ENCODE measurements at places on chromosomes 1 and 21.

DNA sequence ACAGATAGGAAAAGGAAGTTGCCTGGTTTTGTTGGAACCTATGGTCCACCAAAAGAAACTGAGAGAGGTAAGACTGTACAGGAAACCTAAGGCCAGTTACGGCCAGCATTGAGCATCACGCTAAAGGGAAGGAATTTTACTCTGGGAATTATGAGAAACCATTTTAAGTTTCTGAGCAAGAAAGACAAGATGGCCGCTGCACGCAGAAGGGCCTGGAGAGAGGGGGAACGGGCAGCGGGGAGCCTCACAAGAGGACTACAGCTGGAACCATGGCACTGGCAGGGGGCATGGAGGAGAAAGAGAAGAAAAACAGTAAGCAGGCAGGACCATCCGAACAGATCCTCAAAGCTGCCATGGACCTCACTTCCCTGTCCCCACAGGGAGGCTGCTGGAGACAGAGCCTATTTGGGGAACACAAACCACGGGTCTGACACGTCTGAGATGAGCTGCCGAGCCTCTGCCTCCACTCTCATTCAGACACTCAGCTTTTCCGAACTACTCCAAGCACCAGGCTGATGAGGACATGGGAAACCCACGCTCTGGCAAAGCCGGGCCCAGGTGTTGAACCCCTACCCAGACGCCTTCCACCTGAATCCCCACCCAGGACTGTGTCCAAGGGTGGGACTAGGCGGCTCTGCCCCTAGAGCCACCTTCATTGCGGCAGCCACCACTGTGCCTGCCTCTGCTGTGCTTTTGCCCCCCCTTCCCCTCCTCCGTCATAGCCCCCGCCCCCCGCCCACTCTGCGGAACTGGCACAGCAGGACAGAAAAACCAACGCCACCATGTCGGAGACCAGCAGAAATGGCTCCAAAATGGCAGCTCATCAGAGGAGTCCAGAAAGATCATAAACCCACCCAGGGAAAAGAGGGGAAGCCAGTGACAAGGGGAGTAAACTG, 69.0 kb downstream of the CD46 start:
- DNase-seq: no peak

- no peak for DNase-seq
Observed at GRCh38 chr1:12287869-12288268, 58.0 kb downstream of the VPS13D start.

GRCh38 chr1:199403531-199404116, 623.9 kb upstream of the NR5A2 start:
- DNase-seq: no peak

DNA sequence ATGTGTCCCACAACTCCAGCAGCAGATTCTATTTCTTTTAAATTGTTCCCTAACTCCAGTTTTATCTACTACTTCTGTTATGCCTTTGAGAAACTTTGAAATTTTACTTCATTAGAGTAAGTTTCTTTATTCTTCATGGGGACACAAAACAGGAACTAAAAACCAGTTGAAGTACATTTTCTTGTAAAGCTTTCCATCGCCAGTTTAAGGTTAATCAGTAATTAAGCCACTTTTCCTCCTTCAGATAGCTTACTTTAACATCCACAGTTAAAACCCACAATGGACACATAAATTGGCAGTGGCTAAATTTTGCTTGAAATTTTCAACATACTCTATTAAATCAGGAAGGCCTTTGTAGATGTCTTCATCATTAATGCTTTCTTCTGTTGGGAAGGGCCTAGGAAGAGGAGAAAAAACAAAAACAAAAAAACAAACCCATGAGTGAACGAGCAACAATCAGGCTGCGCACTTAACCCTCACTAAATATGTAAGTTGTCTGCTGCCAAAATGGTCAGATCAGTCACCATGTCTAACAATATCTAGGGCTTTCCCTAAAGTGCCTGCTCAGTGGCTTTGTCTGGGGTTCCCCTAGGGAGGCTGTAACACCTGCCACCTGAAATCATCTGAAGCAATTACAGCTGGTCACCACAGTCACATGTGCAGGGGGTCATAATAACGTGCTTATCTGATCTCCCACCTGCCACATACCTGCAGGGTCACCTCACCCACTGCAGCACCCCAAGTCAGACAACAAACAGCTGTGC, 187.9 kb downstream of the VAV3 start:
- DNase-seq: no peak

GRCh38 chr21:31714741-31715365, 17.1 kb downstream of the SCAF4 start:
- DNase-seq: no peak

DNA sequence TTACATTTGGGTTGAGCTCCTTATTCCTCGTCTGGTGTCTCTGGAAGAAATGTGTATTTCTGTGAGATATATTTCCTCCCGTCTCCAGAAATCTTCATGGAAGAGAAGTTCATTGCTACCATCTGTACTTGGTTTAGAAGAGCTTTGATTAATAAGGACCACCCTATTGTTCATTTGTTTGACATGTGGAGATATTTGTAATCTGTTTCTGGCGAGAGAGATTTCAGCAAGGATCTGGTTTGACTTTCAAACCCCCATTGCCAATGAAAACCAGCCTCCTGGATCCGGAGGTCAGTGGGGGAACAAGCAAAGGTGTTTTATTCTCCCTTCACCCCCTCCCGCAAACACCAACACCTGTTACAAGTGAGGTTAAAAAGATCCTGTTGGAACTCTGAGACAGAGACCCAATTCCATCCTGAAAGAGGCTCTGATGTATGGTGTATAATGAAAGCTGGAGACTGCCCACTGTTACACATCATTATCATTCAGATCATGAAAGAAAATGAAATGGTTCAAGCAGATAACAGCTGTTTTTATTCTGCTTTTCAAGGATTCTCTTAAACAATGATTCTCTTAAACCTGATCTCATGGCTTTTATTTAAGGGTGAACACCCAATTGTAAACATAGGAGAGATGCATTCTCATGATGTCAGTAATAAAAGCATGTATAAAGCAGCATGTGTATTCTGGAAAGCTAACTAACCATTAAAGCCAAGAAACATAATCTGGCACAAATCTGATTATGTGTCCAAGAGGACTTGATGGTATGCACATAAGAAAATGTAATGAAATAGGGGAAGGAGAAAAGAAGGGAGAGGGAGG, 393.5 kb upstream of the ADGRL2 start:
- no peak for DNase-seq

DNA sequence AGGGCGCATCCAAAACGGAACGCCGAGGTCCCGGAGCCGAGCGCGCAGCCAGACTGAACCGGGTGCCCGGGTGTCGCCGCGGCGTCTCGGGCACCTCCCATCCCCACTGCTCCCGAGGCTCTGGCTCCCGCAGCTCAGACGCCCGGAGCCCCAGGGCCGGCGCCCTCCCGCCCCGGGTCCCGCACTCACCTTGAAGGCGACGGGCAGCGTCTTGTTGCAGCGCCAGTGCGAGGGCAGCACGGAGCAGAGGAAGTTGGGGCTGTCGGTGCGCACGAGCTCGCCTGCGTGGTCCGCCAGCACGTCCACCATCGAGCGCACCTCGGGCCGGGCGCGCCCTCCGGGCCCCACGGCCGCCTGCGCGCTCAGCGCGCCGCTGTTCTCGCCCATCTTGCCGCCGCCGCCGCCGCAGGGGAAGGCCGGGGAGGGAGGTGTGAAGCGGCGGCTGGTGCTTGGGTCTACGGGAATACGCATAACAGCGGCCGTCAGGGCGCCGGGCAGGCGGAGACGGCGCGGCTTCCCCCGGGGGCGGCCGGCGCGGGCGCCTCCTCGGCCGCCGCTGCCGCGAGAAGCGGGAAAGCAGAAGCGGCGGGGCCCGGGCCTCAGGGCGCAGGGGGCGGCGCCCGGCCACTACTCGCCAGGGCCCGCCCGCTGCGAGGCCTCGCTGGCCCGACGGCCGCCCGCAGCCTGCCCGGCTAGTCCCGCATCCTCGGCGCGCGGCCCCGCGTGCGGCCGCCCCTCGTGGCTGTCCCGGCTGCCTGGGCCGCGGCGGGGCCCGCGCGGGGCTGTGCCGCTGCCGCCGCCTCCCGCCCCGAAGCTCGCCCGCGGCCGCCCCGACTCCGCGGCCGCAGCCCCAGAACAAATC, 447 bp downstream of the RUNX3 start:
- DNase-seq: no peak

DNA sequence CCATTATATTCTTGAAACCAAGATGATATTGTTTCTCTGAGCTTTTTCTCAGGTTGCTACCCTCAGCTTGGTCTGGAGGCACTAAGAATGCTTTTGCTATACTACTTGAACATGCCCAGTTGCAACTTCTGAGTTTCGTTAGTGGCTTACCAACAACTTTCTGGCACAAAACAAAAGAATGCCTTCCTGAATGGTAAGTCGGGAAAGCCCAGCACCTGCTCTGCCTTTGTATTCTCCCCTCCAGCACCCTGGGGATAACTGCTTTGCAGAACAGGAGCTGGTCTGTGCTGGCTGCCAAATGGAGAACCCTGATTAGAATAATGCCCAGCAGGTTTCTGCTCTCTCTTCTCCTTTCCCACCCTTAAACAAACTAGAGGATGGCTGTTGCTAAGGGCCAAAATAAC, 149.3 kb downstream of the TGFB2 start:
- no peak for DNase-seq

DNA sequence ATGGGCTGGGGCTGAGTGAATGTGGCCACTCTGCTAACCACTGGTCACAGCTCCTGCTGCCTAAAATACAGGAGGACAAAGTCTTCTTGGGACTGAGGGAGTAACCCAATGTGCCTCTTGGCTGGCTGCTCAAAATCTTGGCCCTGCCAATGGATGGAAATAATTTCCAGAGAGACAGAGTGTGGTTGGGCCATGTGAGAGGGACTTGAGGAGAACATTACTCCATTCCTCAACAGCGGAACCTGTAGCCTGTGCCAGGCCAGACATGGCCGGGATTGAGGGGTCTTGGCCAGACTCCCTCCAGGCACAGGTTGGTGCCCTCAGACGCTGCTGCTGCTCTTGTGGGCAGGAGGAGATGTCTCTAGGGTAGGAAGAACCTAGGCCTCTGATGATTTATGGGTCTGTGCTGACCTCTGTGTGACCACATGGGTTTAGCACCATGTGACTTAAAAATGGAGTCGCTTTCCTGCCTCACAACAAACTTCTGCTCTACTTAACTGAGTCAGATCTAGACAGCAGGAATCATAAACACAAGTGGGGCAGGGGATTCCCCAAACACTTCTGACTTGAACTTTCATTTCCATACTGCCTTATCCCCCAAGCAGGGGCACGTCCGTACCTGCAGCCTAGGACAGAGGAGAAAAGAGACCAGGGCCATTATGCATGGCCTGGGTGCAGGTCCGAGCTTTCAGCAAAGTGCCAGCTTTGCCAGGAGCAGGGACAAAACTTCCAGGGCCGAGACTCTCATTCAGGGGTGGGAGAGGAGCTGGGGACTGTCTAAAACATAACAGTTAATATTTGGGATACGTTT, 79.2 kb downstream of the CD34 start:
- DNase-seq: no peak

GRCh38 chr1:193614817-193615216, 428.4 kb upstream of the B3GALT2 start:
- no peak for DNase-seq

DNA sequence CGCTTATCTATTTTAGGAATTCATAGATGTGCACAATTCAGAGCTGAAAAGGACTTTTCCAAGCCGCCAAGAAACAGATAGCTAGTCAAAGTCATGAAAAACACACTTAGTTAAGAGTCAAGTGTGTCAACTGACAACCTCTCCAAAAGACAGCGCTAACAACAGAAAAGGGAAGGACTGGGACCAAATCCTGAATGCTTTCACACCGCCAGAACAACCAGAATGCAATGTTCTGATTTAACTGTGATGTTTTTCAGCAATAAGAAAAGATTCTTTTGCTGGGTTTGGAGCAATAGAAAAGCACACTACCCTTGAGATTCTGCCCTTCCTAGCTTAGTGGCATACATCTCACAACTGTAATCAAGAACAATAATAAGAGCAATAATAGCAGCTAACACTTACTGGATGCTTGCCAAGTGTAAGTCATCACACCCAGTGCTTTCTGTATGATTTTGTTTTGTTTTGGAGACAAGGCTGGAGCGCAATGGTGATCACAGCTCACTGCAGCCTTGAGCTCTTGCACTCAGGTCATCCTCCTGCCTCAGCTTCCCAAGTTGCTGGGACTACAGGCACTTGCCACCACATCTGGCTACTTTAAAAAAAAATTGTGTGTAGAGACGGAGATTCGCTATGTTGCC, 33.9 kb upstream of the SDC3 start:
- DNase-seq: no peak

DNA sequence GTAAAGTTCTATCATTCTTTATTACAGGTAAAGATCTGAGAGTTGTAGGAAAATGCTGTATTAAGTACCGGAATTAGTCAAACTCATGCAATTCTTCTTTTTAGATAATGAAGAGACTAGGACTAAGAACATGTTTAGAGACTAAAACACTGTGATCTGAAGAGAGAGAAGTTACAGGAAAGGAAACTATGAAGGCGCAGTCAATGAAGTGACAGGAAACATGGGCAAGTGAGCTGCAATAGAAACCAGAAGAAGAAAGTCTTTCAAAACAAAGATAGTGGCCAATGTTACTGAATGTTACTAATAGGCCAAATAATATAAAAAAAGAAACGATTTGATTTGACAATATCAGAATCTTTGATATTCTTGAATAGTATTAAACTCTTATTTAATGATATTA, 659.4 kb upstream of the RGS18 start:
- no peak for DNase-seq

DNA sequence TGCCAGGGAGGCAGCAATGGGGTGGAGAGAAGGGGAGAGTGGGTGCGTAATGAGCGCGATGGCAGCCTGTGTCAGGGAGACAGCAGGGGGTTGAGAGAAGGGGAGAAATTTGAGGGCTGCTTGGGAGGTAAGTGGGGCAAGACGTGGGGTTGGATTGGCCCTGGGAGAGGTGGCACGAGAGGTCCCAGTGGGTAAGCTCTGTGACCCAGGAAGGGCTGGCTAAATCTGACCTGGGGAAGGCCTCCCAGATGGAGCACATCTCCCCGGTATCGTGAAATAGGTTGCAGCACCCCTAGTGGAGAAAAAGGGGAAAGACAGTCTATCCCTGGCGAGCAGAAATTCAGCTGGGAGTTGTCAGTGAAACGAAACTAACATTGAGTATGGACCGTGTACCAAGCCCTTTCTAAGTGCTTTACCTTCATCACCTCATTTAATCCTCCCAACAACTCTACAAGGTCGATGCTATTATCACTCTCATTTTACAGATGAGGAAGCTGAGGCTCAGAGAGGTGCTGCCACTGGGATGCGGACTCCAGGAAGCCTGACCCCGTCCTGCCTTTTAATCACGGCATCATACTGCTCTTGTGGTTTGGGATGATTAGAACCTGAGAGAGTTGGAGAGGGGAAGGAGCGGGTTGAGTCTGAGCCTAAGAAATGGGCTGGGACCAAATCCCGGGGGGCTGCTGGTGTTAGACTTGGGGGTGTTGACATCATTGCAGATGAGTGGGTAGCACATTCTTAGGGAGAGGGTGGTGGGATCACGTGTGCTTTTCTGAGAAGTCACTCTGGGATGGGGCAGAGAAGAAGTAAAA, 56.6 kb upstream of the RPL11 start:
- peak; percentile 66 for DNase-seq

- no peak for DNase-seq
Observed at GRCh38 chr1:103259982-103260381, 151.7 kb upstream of the COL11A1 start.

- DNase-seq: no peak
Observed at GRCh38 chr1:160880216-160880615, 4.8 kb downstream of the ITLN1 start.

All from right hindlimb (tissue), 1 donor.